ENCODE measurements at places on chromosomes 16 and 17. TPM values are rescaled to one million over a fixed set of nuclear protein-coding genes. Genes with fewer than 3 reads are reported as not detected.

GRCh38 chr16:1528921-1529537 lies 4.4 kb upstream of the TMEM204 start:
- no peak for DNase-seq

SULT1A1 gene
- 16.7 TPM for total RNA-seq

FZD2 gene
- total RNA-seq: 12.6 TPM

- no peak for DNase-seq
Measured at GRCh38 chr17:75731716-75732498, 10.6 kb downstream of the ITGB4 start.

RUNDC3A gene
- total RNA-seq: 0.83 TPM

SHCBP1 gene
- total RNA-seq: 2.5 TPM

GRCh38 chr16:57032346-57032745 lies 43.0 kb downstream of the NLRC5 start:
- no peak for DNase-seq

DNA sequence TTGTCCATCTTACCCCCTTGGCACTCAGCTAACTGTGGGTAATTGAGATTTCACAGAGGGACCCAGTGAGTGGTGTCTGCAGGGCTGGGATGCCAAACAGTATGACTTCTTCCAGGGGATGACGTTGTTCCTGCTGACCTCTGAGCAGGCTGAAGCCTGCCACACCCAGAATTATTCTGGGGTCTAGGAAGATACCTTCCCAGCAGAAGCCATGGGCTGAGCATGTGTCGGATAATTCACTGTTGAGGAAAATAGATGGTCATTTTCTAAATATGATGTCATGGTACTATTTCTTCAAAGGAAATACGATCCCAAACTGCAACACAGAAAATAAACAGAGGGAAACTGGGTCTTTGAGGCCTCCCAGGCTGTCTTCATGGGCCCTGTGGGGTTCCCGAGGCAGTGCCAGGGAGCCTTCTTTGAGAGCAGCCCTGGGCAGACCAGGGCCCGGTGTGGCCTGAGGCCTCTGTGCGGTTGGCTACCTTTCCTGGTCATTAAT lies 17.4 kb downstream of the WNT9B start:
- no peak for DNase-seq

DNA sequence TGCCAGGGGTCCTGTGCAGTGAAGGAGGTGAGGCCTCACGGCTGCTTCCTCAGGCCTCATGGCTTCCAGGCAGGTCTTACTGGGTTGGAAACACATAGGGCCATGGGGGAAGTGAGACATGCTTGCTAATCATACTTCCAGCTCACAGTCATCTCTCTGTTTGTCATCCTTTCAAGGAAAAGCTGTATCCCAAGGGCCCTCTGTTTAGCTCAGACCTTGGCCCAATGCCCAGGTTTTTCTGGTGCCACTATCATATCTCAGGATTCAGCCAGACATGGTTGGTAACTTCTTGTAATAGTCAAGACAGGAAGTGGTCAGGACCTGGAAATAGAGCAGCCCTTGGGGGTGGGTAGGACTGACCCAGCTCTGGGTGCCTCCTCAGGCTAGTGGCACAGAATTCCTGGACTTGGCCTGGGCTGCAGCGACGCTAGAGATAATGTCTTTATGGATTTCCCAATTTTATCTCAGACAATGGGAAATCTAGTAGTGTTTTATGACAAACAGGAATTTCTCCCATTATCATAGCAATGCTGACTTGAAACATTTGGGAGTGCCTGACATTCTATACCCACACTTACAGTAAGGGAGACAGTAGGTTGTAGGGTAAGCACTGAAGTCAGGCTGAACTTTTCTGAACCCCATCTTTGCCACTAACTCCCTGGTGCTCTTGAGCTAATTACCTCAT lies 13.5 kb upstream of the ITGB3 start:
- peak; percentile 94 for DNase-seq

GRAPL gene
- 5.0 TPM for total RNA-seq

GPR139 gene
- total RNA-seq: not detected

DNA sequence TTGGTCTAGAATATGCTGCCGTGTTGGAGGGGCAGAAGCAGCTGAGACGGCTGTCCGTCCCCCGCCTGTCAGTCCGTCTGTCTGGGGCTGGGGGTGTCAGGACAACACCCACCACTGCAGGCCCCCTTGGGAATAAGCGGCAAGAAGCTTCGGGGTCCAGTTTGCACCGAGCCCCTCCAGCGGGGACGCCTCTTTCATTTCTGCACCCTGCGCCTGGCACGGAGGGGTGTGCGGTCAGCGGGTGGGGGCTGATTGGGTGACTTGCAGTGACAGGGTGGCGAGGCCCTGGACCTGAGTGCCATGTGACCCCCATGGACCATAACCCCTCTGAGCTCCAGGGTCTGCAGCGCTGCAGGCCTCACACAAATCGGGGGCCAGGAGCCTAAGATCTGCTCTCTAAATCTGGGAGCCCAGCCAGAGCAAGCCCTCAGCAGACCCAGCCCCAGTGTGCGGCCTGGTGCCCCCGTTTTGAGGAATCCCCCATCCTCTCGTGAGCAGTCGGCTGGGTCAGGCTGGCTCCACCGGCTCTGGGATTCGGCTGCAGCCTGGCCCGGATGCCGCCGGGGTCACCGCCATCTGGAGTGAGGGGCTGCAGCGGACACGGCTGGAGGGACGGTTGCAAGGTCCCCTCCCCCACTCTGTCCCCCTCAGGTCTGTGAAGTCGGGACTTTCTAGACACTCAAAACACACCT lies 8.3 kb downstream of the CBFA2T3 start:
- DNase-seq: no peak

PRAC1 gene
- not detected for total RNA-seq

ATP2A3 gene
- 27.5 TPM for total RNA-seq

- DNase-seq: no peak
Measured at GRCh38 chr16:85504242-85504641, 108.9 kb upstream of the GSE1 start.

GRIN2A gene
- total RNA-seq: 3.2 TPM

MTMR4 gene
- 27.4 TPM for total RNA-seq

ANKFN1 gene
- 1.7 TPM for total RNA-seq

DNA sequence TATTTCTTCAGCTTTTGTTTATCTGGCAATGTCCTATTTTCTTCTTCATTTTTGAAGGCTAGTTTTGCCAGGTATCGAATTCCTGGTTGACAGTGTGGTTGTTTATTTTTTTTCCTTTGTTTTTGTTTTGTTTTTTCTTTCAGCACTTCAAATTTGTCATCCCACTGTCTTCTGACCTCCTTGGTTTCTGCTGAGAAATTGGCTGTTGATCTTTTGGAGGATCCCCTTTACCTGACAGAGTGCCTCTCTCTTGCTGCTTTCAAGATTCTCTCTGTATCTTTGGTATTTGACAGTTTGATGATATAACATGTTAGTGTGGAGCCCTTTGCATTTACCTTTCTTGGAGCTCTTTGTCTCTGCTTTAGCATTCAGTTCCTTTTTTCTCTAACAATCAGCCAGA lies 9.6 kb upstream of the ATF7IP2 start:
- DNase-seq: no peak

DNA sequence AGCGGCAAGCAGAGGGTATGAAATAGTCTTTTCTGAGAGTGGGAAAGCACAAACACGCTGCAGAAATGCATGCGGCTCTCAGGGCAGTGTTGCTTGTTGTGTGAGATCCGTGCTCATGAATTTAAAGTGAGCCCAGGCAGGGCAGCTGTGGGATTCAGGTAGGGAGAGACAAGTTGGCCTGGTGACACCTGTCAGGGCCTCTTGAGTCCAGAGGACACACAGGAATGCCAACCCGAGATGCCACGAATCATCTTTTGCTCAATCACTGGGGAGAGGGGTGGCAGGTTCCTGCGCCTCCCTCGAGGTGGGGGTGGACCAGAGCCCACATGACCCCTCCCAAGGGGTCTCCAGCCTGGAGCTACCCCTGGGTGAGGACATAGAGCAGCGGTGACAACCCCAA lies 211.9 kb downstream of the GSG1L start:
- DNase-seq: no peak

MYH13 gene
- not detected for total RNA-seq

GRCh38 chr16:82884320-82884898 lies 257.6 kb downstream of the CDH13 start:
- DNase-seq: no peak

DNA sequence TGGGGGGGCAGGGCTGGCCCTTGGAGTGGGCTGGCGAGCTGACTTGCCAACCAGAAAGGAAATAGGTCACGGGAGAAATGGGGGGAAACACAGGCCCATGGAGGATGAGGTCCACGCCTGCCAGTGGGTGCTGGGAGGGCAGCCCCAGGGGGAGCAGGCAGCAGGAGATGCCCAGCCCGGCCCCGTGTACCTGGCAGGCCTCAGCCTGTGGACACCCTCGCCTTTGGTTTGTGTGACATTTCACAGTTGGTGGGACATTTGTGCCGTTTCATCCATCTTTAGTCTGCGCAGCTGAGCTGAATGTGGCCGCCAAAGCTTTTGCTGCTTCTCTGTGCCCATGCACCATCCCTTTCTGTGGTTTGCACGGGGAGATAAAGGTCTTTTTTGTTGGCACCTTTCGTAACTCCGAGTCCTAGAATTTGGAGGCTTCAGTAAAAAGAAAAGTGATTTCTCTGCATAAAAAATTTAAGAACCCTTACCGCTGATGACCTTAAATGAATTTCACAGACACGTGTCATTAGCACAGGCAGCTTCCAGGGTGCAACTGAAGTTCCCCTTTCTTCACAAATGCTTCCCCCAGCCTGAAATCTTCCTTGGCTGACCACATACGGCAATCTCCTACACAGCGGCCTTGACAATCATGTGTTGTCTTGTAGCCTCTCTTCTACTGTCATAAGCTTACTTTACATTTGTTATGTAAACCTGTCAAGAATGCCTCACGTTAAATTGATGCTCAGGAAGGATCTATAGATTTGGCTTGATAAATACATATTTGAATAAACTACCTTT lies 193.6 kb downstream of the RPTOR start:
- no peak for DNase-seq

GRCh38 chr17:21301593-21302550 lies 17.4 kb downstream of the MAP2K3 start:
- peak; percentile 78 for DNase-seq

DNA sequence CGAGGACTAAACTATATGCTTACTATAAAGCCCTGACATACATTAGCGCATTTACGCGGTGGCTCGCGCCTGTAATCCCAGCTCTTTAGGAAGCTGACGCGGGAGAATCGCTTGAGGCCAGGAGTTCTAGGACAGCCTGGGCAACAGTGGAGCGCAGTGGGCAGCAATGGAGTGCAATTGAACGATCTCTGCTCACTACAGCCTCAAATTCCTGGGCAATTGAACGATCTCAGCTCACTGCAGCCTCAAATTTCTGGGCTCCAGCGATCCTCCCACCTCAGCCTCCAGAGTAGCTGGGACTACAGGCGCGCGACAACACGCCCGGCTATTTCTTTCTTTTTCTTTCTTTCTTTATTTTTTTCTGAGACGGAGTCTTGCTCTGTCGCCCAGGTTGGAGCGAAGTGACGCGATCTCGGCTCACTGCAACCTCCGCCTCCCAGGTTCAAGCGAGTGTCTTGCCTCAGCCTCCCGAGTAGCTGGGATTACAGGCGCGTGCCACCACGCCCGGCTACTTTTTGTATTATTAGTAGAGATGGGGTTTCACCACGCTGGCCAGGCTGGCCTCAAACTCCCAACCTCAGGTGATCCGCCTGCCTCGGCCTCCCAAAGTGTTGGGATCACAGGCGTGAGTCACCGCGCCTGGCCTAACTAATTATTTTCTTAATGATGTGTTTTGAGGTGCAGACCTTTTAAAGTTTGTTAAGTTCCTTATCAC lies 506 bp upstream of the COG7 start:
- DNase-seq: peak; percentile 61

DNA sequence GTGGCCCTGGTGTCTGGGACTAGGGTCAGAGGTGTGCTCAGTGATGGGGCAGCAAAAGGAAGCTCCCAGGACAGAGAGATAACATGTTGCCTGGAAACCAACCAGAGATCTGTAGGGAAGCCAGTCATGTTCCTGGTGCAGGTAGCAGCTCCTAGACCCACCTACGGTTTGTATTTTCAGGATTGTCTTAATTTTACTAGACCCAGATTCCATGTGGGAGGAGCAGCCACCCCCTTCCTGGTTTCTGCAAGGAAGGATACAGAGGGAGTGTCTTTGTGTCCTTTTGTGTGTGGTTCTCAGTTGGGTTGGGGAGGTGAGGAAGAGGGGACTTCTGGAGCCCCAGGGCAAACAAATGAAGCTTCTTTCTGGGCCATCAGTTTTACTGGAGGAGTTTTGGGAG lies 53.9 kb downstream of the MGAT5B start:
- no peak for DNase-seq

TAC4 gene
- total RNA-seq: not detected

DNA sequence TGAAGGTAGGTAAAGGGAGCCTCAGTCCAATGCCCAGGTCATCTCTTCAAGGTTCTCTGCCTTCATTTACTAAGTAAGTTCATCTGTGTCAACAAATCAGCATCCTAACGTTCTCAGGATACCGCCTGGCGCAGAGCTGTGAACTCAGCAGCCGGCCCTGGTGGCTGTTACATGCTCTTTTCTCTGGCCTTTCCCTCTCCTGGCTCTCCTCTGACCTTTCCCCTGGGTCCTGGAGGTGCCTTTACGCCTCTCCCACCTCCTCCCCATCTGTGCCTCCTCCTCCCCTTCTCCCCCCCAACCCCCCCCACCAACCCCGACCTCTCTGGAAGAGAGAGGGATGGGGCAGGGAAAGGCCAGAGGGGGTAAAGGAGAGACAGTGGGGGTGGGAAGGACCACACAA lies 19.5 kb downstream of the COTL1 start:
- no peak for DNase-seq

DOC2B gene
- total RNA-seq: 18.5 TPM

All from posterior vena cava (tissue), 2 donors.